Testis (tissue), 5 donors: ENCODE measurements at places on chromosomes 5 and 9. TPM values are rescaled to one million over a fixed set of nuclear protein-coding genes. Genes with fewer than 3 reads are reported as not detected.

The ANKRD31 gene
- total RNA-seq, result 10.3 TPM

DNA sequence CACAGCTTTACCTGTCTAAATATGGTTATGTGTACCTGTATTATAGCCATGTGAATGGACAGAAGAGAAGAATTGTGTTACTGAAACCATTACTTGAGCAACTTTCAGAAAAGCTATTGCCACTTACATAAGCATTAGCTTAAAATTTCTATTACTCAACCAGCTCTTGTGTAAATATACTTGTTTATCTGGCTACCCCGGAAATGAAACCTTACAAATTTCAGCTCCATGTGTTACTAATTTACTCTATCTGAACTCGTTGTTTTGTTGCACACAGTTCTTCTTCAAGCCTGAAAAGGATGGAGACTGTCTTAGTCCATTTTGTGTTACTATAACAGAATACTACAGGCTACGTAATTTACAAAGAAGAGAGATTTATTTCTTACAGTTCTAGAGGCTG, 22.5 kb upstream of the ADAMTSL1 start:
- no peak for DNase-seq

GRCh38 chr5:94376672-94377345, 241.6 kb downstream of the KIAA0825 start:
- no peak for DNase-seq

DNA sequence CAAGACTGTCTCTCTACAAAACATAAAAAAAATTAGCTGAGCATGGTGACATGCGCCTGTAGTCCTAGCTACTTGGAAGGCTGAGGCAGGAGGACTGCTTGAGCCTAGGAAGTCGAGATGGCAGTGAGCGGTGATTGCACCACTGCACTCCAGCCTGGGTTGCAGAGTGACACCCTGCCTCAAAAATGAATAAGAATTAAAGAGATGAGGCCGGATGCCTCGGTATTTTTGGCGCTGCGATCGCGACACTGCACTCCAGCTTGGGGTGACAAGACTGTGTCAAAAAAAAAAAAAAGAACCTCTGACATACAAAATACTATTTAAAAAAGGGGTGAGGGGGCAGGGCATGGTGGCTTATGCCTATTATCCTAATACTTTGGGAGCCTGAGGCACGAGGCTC, 7.3 kb downstream of the GPBP1 start:
- no peak for DNase-seq

The PRSS3 gene
- total RNA-seq, result 0.68 TPM

- no peak for DNase-seq
Observed at GRCh38 chr9:32345243-32345642, 39.2 kb upstream of the ACO1 start.

The TMEFF1 gene
- 8.7 TPM for total RNA-seq

The GRIN1 gene
- 3.8 TPM for total RNA-seq

DNA sequence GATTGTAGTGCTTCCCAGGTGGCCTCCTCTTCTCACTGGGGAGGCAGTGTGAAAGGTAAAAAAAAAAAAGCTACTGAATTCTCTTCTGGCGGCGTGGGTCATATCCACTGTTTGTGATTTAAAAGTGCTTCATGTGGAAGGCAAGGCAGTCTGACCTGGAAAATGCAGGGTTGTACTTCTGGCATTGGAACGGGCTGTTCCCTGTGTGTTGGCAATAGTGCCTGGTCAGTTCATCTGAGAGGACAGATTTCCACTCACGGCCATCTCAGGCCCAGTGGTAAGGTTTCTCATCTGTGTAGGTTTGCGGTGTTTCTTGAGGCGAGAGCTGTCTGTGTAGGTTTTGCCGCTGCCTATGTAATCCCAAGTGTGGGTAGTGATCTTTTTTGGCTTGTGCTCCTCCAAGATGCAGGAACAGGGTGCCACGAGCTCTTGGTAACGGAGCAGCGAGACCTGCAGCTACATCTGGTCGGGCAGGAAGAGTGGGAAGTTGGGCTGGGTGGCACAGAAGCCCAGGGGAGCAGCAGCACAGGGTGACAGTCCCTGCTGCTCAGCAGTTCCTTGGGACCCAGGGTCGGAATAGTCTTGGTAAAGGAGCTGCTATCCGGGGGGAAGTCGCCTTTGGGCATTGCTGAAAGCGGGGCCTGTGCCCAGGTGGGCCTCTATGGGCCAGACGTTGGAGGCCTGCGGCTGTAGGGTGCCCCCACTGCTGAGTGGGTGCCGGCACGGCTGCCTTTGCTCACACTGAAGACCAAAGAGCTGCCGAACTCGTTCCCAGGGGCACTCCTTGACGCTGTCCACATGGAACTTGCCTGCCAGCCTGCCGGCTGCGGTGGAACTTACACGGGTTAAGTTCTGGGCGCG, 11.2 kb downstream of the RCL1 start:
- peak; percentile 52 for DNase-seq

The PCDHB2 gene
- total RNA-seq, result 12.1 TPM

- DNase-seq, result no peak
Observed at GRCh38 chr5:84045964-84046363, 325.3 kb upstream of the HAPLN1 start.

The CTXN3 gene
- total RNA-seq, result not detected

DNA sequence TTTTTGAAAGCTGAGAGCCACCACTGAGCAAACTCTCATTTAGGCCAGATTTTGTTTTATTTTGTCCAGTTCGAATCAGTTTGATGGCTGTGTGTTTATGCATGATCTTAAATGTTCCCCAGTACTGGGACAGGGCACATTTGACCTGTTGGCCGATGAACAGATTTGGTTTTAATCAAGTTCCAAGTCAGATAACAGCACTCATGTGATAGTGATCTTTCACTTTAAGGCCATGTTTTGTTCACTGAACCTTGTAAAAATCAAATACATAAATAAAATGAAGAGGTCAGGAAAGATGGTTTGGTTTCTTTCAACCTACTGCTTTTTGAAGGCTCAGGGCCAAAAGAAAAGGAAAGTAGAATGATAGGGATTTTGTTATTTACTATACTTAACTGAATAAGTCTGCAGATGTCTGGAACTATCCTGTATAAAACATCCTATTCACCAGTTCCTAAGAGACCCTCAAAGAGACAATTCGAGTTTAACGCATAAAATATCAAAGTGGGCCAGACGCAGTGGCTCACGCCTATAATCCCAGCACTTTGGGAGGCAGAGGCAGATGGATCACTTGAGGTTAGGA, 77.2 kb downstream of the PGM5 start:
- no peak for DNase-seq

The PCDHGA1 gene
- 8.7 TPM for total RNA-seq

GRCh38 chr5:37668524-37669047, 171.3 kb downstream of the GDNF start:
- DNase-seq, result peak; percentile 25
